ENCODE measurements at places on chromosomes 1 and 21. TPM values are rescaled to one million over a fixed set of nuclear protein-coding genes. Genes with fewer than 3 reads are reported as not detected.

DNA sequence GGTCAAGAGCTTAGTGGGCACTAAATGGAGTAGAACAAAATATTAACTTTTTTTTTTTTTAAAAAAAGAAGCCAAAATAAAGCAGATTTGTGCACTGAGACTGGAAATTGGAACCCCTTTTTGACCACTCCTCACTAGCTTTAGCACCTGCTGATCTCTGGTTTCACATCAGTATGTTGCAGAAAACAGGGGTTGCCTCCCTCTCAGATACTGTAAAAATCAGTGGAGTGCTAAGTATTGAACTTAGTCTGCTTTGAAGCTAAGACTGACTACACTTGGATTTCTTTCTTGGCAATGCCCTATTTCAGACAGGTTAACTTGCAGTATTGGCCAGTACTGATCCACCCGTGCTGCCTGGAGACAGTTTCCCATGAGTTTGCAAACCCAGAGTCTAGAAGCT, 2.7 kb upstream of the KIAA0040 start:
- peaks cover 10% of the 10 kb centered on the region for H3K27me3 ChIP-seq
- H3K4me3 ChIP-seq: no peak overlapping the region
- no peak overlapping the region for H3K27ac ChIP-seq
- H3K4me1 ChIP-seq: peaks cover 14% of the 10 kb centered on the region
- no peak for DNase-seq
- H3K36me3 ChIP-seq: no peaks in the 10 kb centered on the region

DNA sequence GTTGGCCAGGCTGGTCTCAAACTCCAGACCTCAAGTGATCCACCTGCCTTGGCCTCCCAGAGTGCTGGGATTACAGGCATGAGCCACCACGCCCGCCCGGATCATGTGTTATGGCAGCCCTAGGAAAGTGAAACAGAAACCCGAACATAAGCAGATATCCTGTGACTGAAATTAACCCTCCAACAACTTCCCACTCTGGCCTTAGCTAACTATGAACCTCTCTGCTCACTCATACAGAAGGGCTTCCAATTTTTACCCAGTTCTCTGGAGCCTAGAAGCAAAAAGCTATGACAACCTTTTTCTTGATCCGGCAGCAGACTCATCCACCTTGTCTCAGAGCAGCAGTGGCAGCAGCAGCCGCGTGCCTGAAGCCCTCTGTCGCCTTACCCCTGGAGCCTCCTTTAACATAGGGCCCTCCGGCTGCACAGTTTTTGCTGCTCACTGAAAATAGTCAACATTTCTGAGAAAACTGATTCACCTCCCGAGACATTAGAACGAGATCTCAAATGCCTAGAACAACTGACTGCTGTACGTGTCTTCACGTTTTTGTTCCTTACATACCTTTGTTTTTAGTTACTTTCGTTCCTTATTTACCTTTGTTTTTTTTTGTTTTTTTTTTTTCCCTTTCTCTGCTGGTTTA, 9.3 kb downstream of the CBR1 start:
- H3K4me3 ChIP-seq: no peak overlapping the region
- H3K4me1 ChIP-seq: peaks cover 5% of the 10 kb centered on the region
- no peak for DNase-seq
- H3K27ac ChIP-seq: no peak overlapping the region
- no peaks in the 10 kb centered on the region for H3K36me3 ChIP-seq

- peaks cover 12% of the 10 kb centered on the region for H3K4me1 ChIP-seq
- H3K36me3 ChIP-seq: peaks cover 9% of the 10 kb centered on the region
- H3K27ac ChIP-seq: no peak overlapping the region
Observed at GRCh38 chr1:173347282-173347818, 129.8 kb upstream of the PRDX6 start.

DNA sequence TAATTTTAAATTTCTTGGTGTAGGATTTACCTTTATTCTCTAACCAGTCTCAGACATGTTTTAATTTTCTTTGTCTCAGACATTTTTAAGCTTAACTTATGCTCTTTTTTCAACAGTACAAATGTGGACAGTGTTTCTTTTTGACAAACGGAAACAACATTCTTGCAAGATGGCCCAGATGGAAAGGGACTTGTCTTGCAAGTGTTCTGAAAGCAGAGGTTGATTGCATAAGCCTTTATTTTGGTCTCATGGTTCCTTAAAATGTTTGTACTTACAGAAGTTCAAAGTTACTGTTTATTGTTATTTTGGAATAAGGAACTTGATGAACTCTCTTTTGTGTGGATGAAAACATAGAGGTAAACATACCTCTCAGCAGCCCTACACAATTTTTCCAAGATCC, 22.9 kb downstream of the SMAP2 start:
- no peaks in the 10 kb centered on the region for H3K27me3 ChIP-seq
- H3K4me3 ChIP-seq: no peak overlapping the region
- H3K36me3 ChIP-seq: no peaks in the 10 kb centered on the region
- peaks cover 41% of the 10 kb centered on the region for H3K4me1 ChIP-seq
- no peak for DNase-seq

DNA sequence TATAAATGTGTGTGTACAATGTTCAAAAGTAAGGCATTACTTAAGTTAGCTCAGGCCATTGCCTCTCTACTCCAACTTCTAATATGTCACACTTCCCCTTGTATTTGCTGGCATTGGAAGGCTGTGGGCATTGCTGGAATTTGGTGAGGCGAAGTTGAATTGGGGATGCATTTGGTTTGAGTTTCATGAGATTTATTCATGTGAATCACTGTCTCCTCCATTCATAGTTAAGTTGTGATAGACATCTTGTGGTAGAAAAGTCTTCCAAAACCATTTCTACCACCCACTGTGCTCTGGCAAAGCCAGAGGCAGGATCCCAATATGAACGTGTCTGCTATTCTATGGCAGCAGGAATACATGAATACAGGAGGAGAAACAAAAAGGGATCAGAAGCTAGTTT, 397.8 kb upstream of the USP24 start:
- no peak overlapping the region for H3K4me3 ChIP-seq
- peaks cover 8% of the 10 kb centered on the region for H3K36me3 ChIP-seq
- H3K27me3 ChIP-seq: peaks cover under 1% of the 10 kb centered on the region
- H3K27ac ChIP-seq: no peak overlapping the region

GRCh38 chr1:221687836-221688487, 53.9 kb downstream of the DUSP10 start:
- peaks cover 11% of the 10 kb centered on the region for H3K4me1 ChIP-seq
- DNase-seq: no peak
- no peak overlapping the region for H3K4me3 ChIP-seq
- H3K27me3 ChIP-seq: no peaks in the 10 kb centered on the region

CREG1 gene
- total RNA-seq: 20.1 TPM

ECM1 gene
- total RNA-seq: 34.9 TPM

FMN2 gene
- 115 TPM for total RNA-seq
